ENCODE measurements at places on chromosomes 3 and 15.

GRCh38 chr3:134624537-134625287 lies 26.1 kb downstream of the KY start:
- no peak for DNase-seq

GRCh38 chr3:189372243-189372642 lies 200.5 kb downstream of the TPRG1 start:
- no peak for DNase-seq

GRCh38 chr3:184305577-184305976 lies 6.5 kb downstream of the PSMD2 start:
- no peak for DNase-seq

- DNase-seq = no peak
Measured at GRCh38 chr15:77762747-77763355, 130.1 kb upstream of the LINGO1 start.

- no peak for DNase-seq
Measured at GRCh38 chr3:97417-98258, 98.9 kb upstream of the CHL1 start.

GRCh38 chr3:146554151-146554760 lies 9.8 kb upstream of the PLSCR1 start:
- DNase-seq = no peak

GRCh38 chr15:58036579-58036978 lies 28.9 kb downstream of the ALDH1A2 start:
- no peak for DNase-seq

DNA sequence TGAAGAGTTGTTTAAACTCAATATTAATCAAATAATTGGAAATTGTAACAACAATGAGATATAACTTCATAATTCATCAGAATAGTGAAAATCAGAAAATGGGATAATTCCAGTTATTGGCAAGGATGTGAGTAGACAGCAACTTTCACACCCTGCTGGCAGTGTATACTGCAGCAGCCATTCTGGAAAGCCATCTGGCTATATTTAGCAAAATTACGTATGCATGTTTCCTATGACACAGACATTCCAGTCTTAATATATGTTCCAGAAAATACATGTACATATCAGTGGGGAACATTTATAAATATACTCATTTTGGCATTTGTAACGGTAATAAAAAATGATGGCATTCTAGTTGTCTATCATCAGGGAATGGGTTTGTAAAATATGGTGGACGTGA lies 564.1 kb downstream of the GBE1 start:
- no peak for DNase-seq

GRCh38 chr3:129025108-129025507 lies 24.0 kb downstream of the EFCC1 start:
- DNase-seq = no peak

GRCh38 chr3:172586436-172586835 lies 63.2 kb upstream of the TNFSF10 start:
- no peak for DNase-seq

DNA sequence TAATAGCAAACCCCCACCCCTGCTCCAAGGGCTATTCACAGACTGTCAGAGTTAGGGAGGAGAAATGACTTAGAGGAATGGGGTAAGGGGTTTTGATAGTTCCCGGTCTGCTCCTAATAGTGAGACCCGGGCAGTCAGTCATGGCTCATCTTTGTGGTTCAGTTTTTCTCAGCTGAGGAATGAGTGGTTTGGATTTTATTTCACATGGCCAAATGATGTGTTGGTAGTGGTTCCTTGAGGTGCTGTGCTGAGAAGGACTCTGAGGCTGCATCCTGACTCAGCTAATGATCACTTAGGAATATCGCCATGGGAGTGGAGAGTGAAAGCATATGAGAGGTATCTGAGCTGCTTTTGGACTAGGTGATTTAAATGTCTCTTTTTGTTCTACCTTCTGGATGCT lies 80.2 kb downstream of the LPP start:
- no peak for DNase-seq

GRCh38 chr15:64618138-64618537 lies 157.3 kb downstream of the RBPMS2 start:
- no peak for DNase-seq

GRCh38 chr3:16071206-16071605 lies 103.3 kb upstream of the GALNT15 start:
- no peak for DNase-seq

- DNase-seq = no peak
Measured at GRCh38 chr3:141425523-141426233, 57.4 kb downstream of the ZBTB38 start.

GRCh38 chr3:79917561-79917960 lies 149.8 kb upstream of the ROBO1 start:
- DNase-seq = no peak

DNA sequence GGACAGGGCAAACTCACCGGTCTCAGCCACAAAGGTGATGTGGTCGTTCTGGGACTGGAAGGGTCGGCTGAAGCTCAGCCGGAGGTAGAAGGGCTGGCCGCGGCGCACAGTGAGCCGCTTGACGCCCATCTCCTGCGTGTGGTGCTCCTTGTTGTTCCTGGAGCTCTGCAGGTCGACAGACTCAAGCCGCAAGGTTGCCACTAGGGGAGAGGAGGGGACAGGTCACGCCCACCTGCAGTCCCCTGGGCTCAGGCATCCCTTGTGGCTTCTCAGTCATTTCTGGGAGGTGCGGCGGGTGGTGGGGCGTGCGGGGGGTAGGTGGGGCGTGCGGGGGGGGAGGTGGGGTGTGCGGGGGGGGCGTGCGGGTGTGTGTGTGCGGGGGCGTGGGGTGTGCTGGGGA lies 26.7 kb upstream of the TGM5 start:
- DNase-seq = no peak

Data from CD4-positive, alpha-beta T cell treated with Interleukin-6 at 100 ng/mL for 8 hours (primary cell).